Breast epithelium (tissue), 4 donors: ENCODE measurements at places on chromosomes 6 and 20. TPM values are rescaled to one million over a fixed set of nuclear protein-coding genes. Genes with fewer than 3 reads are reported as not detected.

- no peak for DNase-seq
Measured at GRCh38 chr6:11730641-11731040, 48.0 kb downstream of the ADTRP start.

- DNase-seq = no peak
Measured at GRCh38 chr20:23602241-23602640, 3.5 kb downstream of the CST9 start.

DNA sequence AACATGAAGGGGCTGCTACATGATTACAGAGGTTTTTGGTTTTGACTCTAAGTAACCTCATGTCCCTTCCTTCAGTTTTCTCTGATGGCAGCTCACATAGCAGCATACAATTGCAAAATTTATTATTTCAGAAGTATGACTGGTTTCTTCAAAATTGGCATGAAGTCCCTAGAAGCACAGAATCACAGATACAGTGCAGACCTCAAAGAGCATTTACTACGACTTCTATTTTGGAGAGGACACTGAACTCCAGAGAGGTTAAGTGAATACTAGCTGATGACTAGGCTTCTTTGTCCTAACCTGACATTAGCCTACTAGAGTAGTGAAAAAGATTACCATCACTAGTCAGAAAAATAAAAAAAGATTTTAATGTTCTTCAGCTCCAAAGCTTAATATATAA lies 664.3 kb downstream of the RFPL4B start:
- no peak for DNase-seq

GRCh38 chr20:24937579-24937978 lies 11.5 kb upstream of the CST7 start:
- DNase-seq = no peak

- DNase-seq = no peak
Measured at GRCh38 chr6:166921570-166921969, 34.8 kb downstream of the RNASET2 start.

- DNase-seq = no peak
Measured at GRCh38 chr6:44353336-44353735, 10.9 kb downstream of the SPATS1 start.

DNA sequence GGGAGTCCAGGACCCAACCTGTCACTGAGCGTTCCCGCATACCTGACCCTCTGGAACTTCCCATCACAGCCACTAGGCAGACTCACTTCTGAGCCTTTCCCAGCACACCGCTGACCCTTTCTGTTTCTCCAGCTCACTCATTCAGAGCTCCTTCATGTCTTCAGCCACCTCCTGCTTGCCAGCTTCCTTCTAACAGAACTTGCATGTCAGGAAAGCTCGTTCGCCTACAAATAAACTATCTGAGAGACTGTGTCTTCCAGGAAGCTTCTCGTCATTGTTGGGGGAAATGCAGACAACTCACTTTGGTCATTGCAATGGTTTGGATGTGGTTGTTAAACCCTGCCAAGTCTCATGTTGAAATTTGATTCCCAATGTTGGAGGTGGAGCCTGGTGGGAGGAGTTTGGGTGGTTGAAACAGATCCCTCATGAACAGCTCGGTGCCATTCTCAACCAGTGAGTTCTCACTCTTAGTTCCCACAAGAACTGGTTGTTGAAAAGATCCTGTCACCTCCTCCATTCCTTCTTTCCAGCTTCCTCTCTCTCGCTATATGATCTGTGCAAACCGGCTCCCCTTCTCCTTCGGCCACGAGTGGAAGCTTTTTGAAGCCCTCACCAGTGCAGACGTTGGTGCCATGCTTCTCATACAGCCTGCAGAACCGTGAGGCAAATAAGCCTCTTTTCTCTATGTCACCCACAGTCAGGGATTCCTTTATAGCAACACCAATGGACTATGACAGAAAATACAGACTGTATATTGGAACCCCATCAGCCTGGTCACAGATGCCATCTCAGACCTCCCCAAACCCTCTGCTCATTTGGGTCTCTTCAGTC lies 1.4 kb upstream of the MUC21 start:
- peak; percentile 27 for DNase-seq

DNA sequence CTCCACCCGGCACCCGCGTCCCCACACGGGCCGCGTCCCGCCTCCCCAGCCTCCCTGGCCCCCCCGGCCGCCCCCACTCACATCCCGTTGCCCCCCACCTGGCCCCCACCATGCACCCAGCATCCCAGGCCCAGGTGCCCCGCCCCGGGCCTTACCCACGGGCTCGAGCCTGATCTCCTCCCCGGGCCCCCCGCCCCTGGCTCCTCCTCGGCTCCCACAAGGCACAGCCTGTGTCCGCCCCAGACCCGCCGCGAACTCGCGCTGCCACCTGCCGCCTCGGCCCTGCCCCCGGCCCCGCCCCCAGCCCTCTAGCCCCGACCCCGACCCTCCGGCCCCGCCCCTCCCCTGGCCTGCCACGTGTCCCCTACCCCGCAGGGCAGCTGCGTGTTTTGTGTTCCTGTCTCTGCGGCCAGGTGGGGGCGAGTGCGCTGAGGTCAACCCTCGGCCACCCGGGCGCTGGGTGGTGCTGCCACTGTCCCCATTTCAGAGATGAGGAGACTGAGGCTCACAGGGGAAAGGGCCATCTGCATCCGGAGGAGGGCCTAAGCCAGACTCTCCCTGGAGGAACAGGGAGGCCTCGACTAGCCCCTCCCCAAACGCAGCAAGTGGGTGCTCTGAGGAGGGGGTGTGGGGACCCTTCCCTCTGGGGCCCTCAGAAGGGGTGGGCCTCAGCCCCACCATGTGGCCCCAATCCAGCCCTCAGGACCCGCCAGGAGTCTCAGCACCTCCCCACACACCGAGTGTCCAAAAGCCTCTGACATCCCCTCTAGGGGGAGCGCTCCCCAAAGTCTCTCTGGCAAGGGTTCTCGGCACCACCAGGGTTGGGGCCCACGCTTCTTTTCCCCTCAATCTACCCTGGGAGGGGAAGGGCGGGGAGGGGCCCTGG lies 99.8 kb downstream of the TAF4 start:
- peak; percentile 39 for DNase-seq

DNA sequence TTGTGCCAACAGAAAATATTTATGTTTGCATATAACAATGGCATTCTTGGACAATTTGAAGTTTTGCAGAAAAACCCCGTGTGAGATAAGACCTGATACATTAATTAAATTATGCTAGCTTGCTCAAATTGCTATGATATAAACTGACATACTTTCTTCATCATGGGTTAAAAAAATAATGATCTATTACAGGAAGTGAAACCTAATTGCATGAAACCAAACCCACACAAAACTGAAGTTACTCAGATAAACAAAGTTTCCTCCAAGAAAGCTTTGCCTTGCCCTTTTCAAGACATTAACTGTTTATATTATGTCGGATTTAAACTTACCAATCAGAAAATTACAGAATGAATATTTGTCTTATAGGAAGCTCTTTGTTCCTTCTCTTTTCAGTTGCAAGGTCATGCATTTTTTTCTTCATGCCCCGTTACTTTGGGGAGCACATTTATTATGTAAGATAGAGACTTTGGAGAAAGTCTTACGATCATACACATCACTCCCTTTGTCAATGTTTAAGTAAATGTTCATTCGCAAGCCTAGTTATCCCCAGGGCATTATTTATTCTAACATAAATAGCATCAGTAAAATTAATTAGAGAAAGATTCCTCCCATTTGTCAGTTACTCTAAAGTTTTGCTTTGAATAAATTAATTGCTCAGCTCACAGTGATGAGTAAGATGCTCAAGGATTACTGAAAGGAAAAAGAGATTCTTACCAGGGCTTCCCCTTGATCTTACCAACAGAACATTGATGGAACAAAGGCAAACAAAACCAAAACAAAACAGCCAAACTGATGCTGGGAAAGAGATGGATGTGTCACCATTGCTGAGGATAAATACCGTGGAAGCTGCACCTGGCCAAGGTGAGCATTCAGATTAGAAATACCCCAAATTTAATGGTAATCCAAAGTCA lies 14.8 kb upstream of the TMEM244 start:
- DNase-seq = no peak

GRCh38 chr20:34528921-34529297 lies 12.7 kb downstream of the DYNLRB1 start:
- DNase-seq = peak; percentile 68

DNA sequence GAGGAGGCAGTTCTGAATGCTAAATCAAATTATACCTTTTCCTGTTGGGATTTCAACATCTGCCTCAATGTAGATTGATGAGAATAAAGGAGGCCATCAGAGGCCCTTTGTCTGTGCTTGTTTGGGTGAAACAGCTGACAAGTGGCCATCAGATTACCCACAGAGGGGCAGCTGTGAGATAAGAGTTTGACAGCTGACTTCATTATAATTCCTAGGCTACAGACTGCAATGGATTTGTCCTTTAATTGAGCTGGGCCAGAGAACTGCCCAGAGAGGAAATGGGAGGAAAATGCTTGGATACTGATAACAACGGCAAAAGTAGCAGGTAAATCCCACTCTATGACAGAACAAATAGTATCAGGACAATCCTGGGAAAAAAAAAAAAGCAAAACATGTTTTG lies 649.4 kb downstream of the HDGFL1 start:
- DNase-seq = no peak

DNA sequence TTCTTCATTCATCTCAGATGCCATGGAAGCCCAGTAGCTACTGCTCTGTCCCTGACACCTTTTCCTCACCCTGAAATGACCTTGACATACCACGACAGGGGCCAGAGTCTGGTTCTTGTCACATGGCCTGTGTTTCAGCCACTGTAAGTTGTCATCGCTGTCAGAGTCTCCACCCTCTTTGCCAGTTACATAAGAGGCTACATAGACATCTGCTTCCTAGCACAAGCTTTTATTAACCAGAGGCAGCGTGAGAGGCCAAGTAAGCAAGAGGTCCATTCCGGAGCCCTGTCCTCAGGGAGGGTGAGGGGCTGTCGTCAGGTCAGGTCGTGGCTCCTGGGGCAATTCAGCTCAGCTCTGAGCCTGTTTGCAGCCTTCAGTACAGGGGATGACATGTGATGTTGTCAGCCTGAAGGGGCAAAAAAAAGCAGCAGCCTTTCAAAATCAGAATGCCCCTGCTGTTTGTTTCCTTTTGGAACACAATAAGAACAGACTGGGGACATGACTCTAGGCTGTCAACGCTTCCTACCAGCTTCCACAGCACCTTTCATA lies 146.3 kb downstream of the MTFR2 start:
- DNase-seq = no peak

DNA sequence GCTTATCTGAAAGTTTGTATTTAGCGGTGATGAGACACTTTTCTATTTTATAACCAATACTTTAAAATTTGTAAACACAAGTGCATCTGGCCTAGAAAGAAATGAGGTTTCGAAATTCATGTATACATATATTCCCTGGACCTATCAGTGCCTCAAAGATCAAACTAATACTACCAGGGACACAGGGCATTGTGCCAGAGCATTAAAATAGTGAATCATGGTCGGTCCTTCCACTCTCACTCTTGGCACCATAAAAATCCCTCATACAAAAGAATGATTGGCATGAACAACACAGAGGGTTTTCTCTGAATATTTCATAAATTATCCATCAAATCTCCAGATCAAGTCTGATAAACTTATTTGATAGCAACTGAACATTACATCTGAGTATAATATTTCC lies 62.0 kb downstream of the MMUT start:
- DNase-seq = no peak

DNA sequence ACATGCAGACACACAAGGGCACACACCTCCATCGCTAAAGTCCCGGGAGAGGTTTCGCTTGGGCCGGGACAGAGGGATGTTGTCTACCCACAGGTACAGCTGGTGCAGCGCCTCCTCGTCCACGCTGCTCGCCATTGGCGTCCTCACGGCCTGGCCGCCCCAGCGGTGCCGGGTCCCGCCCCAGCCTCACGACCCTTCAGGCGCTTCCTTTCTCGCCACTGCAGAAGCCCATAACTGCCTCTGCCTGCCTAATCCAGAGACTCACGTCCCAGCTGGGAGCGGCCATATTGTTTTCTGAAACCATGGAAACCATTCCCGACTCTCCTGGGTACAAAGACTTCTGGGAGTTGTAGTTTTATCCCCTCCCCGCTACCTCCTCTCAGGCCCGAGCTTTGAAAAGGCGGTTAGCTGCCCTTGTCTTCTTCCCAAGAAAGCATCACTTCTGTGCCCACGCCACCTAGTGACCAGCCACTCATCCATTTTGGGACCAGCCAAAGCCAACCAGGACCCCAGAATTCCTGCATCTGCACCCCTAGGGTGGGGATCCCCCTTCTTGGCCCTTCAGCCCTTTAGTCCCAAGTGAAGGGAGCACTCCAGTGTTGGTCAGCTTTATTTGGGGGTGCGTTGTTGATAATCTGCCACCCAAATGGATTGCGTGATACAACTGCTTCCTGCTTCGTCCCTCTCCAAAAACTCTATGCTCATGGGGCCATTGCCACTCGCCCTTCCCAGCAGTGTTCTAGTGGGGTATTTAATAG lies at the start of gene SPEF1:
SPEF1 (minus strand) TSS at position 296 of the 758 bp plus-strand sequence; CDS start at position 135, 161 bp downstream.
- DNase-seq = peak; percentile 82

GRCh38 chr20:50283922-50284810 lies 93.5 kb downstream of the CEBPB start:
- no peak for DNase-seq

DNA sequence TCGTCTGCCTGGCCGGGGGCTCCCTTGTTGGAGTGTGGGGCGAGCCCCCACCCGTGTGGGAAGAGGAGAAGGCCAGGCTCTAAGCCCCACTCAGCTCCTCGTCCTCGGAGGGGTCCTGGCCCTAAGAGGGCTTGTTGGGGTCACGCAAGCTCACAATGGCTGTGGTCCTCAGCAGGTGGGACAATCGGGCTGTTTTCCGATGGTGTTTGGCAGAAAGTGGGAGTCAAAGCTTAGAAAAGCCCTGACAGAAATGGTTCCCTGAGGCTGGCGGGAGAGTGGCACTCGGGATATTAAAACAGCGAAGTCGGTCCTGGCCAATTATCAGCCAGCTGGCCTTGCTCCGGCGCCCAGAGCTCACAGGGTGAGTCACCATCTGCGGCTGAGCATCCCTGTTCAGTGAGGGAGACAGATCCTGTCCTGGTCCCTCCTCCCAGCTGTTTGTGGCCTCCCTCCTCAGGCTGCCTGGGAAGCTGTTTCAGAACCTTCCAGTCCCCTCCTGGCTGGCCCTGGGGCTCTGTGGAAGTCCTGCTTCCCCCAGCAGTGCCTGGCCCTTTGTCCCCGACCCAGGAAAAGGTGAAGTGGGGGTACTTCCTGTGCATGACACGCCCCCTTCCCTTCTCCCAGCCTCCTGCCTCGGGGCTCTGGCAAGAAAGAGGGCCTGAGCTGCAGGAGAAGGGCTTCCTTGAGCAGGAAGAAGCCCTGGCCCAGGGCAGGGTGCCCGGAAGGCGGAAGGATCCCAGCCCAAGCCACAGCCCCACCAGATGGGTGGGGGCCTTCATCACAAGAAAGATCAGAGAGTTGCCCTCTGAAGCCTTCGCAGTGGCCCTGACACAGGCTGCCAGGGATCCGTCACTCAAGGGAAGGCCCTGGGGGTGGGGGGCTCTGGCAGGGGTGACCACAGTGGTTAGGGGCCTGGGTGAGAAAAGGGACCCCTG lies 53.6 kb upstream of the BHLHE23 start:
- peak; percentile 46 for DNase-seq

Gene SLC22A23
- 10.9 TPM for total RNA-seq

Gene CTSA
- 42.0 TPM for total RNA-seq

Gene SCGN
- total RNA-seq = not detected

Gene ECT2L
- total RNA-seq = 0.33 TPM

Gene OR2H1
- not detected for total RNA-seq

Gene MROH8
- total RNA-seq = 2.8 TPM
